Motor neuron (in vitro differentiated cells): ENCODE measurements at places on chromosomes 4 and X. TPM values are rescaled to one million over a fixed set of nuclear protein-coding genes. Genes with fewer than 3 reads are reported as not detected.
A peak's percentile ranks its signal among the peaks of the same experiment; 100 is the strongest.

Gene NSUN7
- total RNA-seq = 0.15 and 0.22 TPM in 2 replicates

Gene RFC1
- 49.9 and 51.6 TPM in 2 replicates for total RNA-seq

Gene IL1RAPL1
- not detected in 2 replicates for total RNA-seq

GRCh38 chrX:69293776-69294601 is 128.7 kb upstream of the PJA1 start:
- ATAC-seq = no peak

- ATAC-seq = no peak
Observed at GRCh38 chr4:38990241-38990640, 42.0 kb downstream of the TMEM156 start.

GRCh38 chr4:70651864-70652506 is 14.3 kb downstream of the JCHAIN start:
- ATAC-seq = peak; percentile 49

- ATAC-seq = no peak
Observed at GRCh38 chr4:167623241-167623572, 388.9 kb upstream of the SPOCK3 start.

DNA sequence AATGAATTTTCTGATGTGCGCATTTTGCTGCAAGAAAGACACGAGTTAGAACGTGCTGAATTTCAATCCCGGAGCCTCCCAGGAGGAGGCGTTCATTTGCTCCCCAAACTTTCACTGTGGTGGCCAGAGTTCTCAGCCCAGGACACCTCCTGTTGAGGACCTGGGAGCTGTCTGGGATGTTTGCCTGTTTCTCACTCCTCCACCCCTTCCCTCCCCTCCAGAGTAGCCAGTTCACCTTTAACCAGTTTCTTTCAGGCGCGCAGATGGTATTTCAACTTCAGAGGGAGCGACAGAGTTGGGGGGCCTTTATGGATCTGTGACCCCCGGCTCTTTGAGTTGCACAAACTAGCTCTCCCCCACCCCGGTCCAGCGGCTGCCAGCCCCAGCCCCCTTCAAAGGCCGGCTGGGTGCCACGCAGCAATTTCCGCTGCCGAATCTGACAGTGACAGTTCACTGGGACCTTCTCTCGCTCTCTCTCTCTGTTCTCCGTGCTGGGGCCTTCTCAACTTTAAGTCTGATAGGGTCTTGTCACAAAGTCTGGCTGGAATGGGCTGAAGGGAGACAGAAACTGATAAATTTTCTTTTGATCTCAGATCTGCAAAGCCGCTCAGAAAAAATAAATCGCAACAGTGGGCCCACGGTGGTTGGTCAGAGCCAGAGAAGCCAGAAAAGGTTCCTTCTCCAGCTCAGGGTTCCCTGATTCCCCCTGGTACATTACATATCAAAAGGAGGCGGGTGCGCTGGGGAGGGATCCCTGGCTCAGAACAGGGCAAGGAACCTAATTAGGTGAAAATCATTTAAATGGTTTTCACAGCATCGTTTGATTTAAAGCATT is 100.0 kb upstream of the STX18 start:
- ATAC-seq = no peak

DNA sequence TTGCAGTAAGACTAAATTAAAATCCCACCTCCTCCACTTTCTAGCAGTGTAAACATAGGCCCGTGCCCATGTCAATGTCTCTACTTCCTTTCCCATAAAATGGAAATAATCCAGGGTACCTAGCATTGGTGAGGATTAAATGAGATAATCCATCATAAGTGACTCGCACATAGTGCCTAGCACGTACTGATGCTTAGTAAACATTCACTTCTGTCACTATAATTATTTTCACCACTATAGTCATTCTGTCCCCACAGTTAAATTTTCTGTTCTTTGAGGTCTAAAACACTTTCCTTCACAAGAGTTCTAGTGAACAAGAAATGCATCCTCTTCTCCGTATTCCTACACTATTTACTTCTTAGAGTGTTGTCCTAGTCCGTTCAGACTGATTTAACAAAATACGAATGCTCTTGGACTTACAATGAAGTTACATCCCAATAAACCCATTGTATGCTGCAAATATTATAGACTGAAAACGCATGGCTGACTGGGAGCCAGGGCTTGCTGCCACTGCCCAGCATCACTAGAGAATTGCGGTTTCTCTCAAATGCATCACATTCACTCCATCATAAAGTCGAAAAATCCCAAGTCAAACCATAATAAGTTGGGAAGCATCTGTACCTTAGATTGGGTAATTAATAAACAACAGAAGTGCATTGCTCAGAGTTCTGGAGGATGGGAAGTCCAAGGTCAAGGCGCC is 10.6 kb downstream of the ARAP2 start:
- no peak for ATAC-seq

DNA sequence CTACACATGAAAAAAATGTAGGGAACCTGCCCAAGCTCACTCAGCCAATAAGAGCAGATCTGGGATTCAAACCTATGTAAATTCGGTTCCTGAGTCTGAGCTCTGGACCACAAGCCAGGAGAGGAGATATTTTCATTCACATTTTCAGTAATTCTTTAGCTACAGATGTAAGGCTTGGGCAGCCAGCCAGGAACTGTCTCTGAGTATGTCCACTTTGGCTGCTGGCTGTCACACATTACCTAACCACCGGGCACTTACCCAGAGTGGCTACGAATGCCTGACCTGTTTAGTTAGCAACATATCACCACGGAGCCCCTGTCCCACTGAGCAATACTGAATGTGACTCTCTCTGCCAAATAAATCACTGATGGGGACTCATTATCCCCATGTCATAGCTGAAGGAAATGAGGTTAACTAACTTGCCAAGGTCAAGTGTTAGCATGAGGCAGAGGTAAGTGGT is 15.3 kb downstream of the USP46 start:
- peak; percentile 74 for ATAC-seq

- peak; percentile 65 for ATAC-seq
Observed at GRCh38 chrX:2351321-2351720, 149.5 kb downstream of the DHRSX start.

GRCh38 chrX:153318811-153319210 is 2.8 kb downstream of the PNMA6F start:
- no peak for ATAC-seq

DNA sequence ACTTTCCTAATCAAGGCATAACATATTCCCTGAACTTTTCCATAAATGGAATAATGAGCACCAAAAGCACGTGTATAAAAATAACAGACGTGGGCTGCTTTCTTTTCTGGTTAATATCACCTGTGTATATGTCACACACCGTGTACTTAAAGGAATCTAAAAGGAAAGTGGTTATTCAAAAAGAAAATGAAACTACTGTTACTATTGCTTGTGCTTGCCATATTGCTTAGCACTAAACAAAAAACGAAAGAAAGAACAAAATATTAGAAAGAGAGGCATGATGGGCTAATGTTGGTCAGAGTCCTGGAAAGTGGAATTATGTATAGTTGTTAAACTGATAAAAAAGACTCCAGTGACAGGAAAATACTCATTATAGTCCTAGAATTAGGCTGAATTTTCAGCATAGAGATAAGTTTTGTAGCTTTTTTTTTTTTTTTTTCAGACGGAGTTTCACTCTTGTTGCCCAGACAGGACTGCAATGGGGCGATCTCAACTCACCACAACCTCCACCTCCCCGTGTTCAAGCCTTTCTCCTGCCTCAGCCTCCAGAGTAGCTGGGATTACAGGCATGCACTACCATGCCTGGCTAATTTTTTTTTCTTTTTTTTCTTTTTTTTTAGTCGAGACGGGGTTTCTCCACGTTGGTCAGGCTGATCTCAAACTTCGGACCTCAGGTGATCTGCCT is 123.2 kb downstream of the PABPC4L start:
- no peak for ATAC-seq

- ATAC-seq = no peak
Observed at GRCh38 chr4:39067031-39067430, 5.0 kb downstream of the KLHL5 start.
